ENCODE measurements at places on chromosomes 7 and 10. TPM values are rescaled to one million over a fixed set of nuclear protein-coding genes. Genes with fewer than 3 reads are reported as not detected.

DNA sequence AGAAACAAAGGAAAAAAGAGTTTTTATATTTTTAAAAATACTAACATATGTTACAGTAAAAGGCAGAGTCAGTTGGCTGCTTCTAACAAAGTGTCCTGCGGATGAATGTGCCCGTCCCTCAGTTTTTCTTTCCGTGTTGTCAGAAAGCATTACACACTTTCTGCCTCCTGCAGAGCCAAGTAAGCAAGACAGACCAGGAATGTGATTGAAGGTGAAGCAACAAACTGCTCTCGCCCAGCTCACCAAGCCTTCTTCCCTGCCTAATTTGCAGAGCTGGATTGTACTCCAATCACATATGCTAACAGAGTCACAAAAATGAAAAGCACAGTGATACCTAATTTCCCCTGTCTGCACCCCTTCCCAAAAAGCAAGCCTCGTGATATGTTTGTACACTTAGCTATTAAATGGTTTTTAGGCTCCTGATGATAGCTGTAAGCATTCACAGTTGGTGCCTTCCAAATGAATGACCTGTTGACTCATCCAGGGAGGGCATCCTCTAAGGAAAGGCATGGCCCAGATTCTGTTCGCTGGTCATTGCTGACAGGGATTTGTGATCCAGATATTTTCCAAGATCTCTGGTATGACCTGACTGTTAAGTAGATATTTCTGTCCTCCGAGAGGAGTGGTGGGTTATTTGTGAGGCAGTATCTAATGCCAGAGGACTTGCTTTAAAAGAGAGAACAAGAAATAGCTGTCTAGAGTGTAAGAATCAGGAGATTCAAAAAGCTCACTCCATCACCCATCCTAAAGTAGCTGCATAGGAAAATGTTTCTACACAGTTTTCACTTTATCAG is 187.3 kb upstream of the PLXDC2 start:
- H3K4me3 ChIP-seq, result no peak overlapping the region
- H3K36me3 ChIP-seq, result no peaks in the 10 kb centered on the region
- DNase-seq, result no peak
- H3K27me3 ChIP-seq, result no peaks in the 10 kb centered on the region

Gene FIS1
- total RNA-seq, result 238 TPM

DNA sequence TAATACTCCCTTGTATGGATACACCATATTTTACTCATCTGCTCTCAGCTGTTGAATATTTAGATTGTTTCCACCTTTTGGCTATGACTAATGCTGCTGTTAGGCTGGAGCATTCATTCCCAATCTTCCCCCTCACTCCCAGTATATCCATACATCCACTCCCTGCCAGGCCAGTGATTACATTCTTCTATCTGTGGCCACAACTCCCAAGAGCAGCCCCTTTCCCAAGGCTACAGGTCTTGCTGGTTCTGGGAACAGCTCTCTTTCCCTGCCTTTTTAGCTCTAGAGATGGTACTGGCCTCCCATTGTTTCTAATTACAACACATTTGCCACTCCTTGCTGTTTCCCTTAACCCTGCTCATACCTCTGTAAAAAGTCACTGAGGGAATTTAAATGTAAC is 28.2 kb downstream of the SFR1 start:
- H3K4me1 ChIP-seq, result no peaks in the 10 kb centered on the region
- DNase-seq, result no peak
- H3K27ac ChIP-seq, result no peak overlapping the region
- no peaks in the 10 kb centered on the region for H3K36me3 ChIP-seq
- H3K27me3 ChIP-seq, result no peaks in the 10 kb centered on the region
- no peak overlapping the region for H3K4me3 ChIP-seq

DNA sequence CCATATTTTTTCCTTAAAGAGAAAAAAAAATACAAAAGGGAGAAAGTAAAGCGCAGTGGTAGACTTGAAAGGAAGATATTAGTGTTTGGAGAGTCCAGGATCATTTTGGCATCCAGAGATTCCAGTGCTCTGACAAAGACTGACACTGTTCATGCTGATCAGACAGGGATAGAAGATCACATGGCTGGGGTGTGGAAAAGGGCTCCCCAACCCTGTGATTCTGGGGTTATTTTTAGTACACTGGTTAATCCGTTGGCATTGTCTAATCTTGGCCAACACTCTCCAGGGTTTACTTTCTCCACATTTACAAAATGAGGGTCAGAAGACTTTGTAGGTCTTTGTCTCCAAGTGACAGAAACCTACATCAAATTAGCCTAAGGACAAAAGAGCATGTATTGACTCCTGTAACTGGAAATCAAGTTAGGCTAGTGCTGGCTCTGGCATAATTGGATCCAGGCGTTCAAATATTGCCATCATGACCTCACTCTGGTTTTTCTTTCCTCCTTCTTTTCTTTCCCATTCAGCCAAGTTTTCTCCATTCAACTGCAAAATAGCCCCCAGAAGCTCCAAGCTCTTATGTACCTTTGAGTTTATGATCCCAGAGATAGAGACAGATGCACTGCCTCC is 181.6 kb downstream of the PHTF2 start:
- no peaks in the 10 kb centered on the region for H3K36me3 ChIP-seq
- no peaks in the 10 kb centered on the region for H3K4me1 ChIP-seq
- no peak overlapping the region for H3K4me3 ChIP-seq

DNA sequence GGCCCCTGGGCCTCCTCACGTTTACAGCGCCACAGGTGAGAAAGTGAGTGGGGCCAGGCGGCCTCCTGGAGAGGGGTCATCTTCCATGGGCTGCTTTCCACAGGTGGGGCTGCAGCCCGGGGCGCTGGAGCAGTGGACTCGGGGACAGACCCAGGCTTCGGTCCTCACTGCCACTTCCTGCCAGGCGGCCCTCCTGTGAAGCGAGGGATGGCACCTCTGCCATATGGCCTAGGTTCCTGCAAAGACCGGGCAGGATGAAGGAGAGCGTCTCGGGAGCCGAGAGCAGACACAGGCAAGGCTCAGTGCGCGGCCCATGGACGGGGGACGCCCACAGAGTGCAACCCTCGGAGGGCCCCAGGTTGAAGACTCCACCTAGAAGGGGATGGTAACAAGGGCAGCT is 106.8 kb downstream of the MAD1L1 start:
- H3K27me3 ChIP-seq, result no peaks in the 10 kb centered on the region
- no peak overlapping the region for H3K4me3 ChIP-seq
- H3K27ac ChIP-seq, result no peak overlapping the region
- H3K36me3 ChIP-seq, result no peaks in the 10 kb centered on the region
- DNase-seq, result no peak
- H3K4me1 ChIP-seq, result no peaks in the 10 kb centered on the region

- no peak overlapping the region for H3K27ac ChIP-seq
- no peaks in the 10 kb centered on the region for H3K4me1 ChIP-seq
These were observed 57.3 kb upstream of the ZEB1 start for GRCh38 chr10:31261511-31262311.

- H3K27ac ChIP-seq, result no peak overlapping the region
- DNase-seq, result no peak
- no peaks in the 10 kb centered on the region for H3K27me3 ChIP-seq
- no peaks in the 10 kb centered on the region for H3K4me1 ChIP-seq
These were observed 146.6 kb upstream of the DGKB start for GRCh38 chr7:15049157-15049556.

Gene MINDY4
- total RNA-seq, result 31.9 TPM

- no peak for DNase-seq
- H3K36me3 ChIP-seq, result no peaks in the 10 kb centered on the region
- no peak overlapping the region for H3K27ac ChIP-seq
- H3K4me3 ChIP-seq, result no peak overlapping the region
These were observed 229.1 kb downstream of the ELFN1 start for GRCh38 chr7:1899196-1899595.

DNA sequence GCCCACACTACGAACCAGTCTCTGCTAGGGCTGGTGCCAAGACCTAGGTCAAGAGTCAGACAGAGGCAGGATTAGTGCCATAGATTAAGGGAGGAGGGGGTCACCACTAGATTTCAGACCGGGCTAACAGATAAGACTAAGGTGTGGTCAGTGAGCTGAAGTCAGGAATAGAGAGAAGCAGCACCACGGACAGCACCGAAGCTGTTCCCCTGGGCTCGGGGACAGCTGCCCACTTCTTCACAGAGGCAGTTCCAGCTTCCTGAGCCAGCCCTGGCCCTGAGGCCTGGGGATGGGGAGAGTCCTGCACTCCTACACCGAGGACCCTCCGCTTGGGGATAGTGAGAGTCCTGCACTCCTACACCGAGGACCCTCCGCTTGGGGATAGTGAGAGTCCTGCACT is 11.2 kb upstream of the JAKMIP3 start:
- no peak overlapping the region for H3K27ac ChIP-seq
- H3K36me3 ChIP-seq, result no peaks in the 10 kb centered on the region
- no peaks in the 10 kb centered on the region for H3K4me1 ChIP-seq
- DNase-seq, result no peak

Gene CTAGE15
- total RNA-seq, result not detected

Gene HABP2
- total RNA-seq, result not detected

Gene WNT8B
- 1.8 TPM for total RNA-seq

DNA sequence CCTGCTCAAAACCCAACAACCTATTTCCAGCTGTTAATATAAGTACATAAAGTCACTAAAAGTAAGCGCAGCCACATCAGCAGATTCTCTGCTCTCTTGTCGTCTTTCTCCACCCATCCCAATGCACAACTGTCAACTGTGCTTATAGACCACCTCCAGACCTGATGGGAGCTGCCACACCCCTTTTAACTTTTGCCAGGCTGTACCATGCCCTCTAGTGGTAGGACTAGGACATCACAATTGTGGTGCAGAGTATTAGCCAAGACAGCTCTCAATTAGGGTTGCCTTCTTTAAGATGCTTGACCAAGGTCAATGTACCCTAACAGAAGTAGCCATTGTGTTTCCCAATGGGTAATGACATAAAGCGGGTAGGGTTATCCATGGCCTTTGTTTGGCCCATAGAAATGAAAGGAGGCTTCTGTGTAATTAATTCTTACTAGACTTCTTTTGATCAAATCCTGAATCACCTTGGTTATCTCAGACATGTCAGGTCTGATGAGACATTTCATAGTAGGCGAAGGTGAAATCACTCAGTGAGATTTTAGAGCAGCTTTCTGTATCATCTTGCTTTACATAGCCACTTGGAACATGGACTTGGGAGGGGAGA is 68.1 kb downstream of the SCRN1 start:
- H3K27ac ChIP-seq, result no peak overlapping the region
- H3K27me3 ChIP-seq, result no peaks in the 10 kb centered on the region
- peak; percentile 39 for DNase-seq

Gene HOXA1
- not detected for total RNA-seq

- no peak for DNase-seq
- no peak overlapping the region for H3K27ac ChIP-seq
- H3K36me3 ChIP-seq, result no peaks in the 10 kb centered on the region
These were observed 1.8 kb downstream of the ZMYND11 start for GRCh38 chr10:137031-137430.

- H3K4me3 ChIP-seq, result peak overlapping the region; percentile 51
- peak overlapping the region; percentile 78 for H3K27ac ChIP-seq
- no peaks in the 10 kb centered on the region for H3K27me3 ChIP-seq
- no peaks in the 10 kb centered on the region for H3K36me3 ChIP-seq
- no peak for DNase-seq
These were observed 1.1 kb downstream of the DENND2A start for GRCh38 chr7:140639366-140640053.

Gene EBLN1
- 1.8 TPM for total RNA-seq

- H3K4me1 ChIP-seq, result peaks cover 7% of the 10 kb centered on the region
- no peak overlapping the region for H3K4me3 ChIP-seq
- H3K36me3 ChIP-seq, result no peaks in the 10 kb centered on the region
These were observed 36.9 kb downstream of the DDIT4 start for GRCh38 chr10:72310636-72311035.

Data from prostate gland (tissue), 2 donors.